ENCODE measurements at places on chromosomes 13 and 19. TPM values are rescaled to one million over a fixed set of nuclear protein-coding genes. Genes with fewer than 3 reads are reported as not detected.
A peak's percentile ranks its signal among the peaks of the same experiment; 100 is the strongest.

KLF5 gene
- total RNA-seq: 2.2 TPM

DNA sequence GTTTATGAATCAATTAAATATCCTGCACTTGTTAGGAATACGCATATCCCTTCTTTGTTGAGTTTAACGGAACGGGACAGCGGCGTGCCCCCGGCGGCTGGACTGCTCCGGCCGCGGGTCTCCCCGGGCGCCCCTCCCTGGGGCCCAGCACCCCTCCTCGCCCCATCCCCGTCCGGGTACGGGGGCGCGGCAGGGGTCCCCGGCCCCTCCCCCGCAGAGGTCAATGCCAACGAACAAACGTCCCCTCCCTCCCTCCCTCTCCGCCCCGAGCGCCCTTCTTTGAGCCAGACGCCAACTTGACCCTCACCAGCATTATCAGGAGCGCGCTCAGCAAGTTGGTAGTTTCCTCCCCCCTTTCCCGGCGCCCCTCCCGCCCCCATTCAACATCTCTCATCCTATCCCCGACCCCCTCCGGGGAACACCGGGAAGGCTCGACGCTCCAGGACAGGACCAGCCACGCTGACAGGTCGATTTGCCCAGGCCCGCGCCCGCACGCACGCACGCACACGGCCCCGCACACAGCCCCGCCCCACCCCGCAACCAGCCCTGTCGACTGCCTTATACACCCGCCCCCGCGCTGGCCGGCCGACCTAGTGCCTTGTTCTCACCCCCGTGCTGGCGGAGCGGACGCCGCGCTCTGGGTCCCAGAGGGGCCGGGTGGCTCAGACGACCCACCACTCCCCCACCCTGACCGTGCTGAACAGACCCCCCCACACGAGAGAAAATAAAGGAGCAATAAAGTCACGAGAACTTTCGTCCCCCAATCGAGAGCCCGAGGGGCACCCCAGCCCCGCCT is 5.0 kb downstream of the LYL1 start:
- peak; percentile 94 for DNase-seq

DNA sequence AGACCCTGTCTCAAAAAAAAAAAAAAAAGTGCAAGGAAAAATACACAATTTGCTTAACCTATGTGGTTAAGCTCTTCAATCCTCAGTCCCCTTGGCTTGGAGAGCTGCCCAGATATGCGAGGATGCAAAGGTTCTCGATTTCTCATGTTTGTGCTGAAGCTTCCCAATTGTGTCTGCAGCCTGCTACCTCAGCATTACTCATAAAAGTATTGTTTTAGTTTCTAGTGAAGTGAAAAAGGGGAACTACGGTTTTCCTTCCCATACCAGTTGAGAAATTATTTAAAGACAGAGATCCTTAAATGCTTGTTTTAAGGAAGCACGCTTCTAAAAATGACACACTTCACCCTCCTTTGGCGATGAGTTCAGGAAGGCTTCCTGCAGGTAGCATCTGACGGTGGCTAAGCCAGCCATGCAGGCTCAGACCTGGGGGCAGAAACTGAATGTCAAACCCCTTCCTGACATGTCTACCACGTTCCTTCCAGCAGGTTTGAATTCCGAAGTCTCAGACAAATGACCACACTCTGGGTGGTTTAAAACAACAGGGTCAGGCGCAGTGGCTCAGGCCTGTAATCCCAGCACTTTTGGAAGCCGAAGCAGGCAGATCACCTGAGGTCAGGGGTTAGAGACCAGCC is 47.9 kb downstream of the RUBCNL start:
- DNase-seq: no peak

MADCAM1 gene
- 5.2 TPM for total RNA-seq

- no peak for DNase-seq
Measured at GRCh38 chr13:111253365-111253872, 67.0 kb upstream of the TEX29 start.

DNA sequence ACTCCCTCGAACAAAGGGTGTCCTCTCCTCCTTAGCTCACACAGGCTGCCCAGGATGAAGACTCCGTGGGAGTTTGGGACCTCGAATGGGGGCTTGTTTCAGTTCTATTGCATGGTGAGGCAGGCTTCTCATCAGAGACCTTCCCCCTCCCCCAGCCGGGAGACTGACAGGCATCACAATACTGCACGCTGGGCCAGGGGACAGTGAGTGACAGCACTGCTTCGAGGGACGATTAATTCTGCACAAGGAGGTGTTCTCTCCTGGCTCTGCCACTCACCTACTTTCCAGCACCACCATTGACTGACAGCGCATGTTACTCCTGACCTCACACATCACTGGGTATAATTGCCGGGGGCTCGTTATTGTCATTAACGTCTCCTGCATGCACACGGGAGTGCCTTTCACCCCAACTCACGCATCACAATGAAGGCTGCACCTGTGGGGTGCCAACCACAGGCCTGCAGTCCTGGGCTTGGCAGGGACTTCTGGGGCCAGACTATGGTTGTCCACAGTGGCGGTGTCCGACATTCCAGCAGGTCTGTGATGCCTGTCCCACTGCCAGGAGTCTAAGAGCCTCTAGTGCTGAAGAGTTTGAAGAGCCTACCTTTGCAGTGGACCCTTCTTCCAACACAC is 412.2 kb upstream of the TSHZ3 start:
- DNase-seq: no peak

FRY gene
- 26.1 TPM for total RNA-seq

DNA sequence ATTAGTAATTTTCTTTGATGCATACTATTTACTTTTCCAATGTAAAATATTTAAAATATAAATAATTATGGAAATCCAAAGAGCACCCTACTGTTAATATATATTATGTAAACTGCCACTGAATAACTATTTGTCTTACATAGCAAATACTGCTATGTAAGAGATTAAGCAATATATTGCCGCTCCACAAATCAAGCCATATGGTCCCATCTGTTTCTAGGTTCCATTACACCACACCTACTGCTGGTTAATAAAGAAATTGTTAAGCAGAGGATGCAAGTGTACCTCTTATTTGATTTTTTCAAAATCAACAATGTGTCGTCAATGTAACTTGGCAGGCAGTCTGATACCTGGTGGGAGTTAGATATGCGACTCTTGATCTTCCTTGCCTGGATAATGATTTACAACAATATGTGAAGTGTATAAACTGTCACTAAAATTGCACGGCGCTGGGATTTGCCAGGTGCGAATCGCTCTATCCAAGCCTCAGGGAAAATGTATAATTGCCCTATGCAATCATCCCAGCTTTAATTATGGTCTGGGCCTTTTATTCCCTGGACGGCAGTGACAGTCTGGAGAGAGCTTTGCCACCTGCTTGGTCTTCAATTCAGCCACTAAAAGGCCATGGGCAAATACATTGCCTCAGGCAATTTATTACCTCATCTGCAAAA is 16.0 kb downstream of the SMAD9 start:
- DNase-seq: no peak

- no peak for DNase-seq
Measured at GRCh38 chr19:45960595-45961235, 12.9 kb downstream of the NOVA2 start.

Measured in spleen (tissue), 13 donors.